ENCODE measurements at places on chromosomes 6 and 20.

DNA sequence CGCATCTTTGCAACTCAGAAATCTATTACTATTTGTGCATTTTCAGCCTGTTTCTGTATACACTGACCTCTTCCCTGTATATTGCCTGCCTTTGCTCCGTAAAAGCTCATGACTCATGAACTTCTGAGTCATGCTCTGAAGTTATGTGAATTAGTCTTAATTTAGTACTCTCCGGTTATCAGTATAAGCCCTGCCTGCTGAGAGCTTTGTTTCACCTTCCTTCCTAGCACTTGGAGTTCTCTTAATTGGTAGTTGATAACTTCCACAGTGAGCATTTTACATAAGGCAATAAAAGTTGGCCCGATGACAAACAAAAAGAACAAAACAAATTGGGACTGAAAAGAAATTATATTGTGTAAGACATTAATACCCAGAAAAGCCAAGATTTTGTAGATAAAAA, 231.4 kb downstream of the GJA1 start:
- no peak for DNase-seq

DNA sequence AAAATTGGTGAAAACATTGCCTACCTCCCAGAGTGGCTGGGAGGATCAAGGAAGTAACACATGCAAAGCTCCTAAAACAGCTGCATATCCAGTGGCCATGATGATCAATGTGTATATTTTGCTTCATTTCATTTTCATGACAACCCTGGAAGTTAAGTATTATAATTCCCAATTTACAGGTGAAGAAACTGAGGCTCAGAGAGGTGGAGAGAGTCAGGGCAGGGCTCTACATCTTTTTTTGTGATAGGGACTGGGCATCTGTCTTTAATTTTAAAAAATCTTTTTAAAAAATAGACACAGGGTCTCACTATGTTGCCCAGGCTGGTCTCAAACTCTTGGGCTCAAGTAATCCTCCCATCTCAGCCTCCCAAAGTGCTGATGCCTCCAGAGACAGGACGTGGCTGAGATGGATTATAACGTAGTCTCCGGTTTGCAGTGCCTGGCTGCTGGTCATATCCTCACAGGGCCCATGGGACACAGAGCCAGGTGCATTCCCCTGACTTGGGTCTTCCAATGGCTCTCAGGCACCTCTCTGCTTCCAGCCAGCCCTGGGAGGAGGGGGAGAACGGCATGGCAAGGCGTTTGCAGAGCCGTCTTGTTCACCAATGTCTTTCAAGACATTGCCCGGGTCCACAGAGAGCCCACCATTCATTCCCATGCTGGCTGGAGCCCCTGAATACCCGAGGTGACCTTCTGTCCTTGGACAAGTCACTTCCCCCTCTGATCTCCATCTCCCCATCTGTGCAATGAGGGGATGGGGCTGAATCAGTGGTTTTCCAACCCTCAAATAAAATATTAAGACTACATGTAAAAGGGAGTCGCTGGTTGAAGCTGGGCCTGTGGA, 38.3 kb downstream of the HNF4A start:
- DNase-seq, result no peak

GRCh38 chr20:63225082-63225454, 9.1 kb upstream of the YTHDF1 start:
- no peak for DNase-seq

GRCh38 chr6:27492631-27493190, 19.8 kb upstream of the ZNF184 start:
- DNase-seq, result no peak

- no peak for DNase-seq
Observed at GRCh38 chr20:21712443-21713059, 7.1 kb downstream of the PAX1 start.

- DNase-seq, result no peak
Observed at GRCh38 chr6:147077251-147077650, 127.0 kb upstream of the STXBP5 start.

DNA sequence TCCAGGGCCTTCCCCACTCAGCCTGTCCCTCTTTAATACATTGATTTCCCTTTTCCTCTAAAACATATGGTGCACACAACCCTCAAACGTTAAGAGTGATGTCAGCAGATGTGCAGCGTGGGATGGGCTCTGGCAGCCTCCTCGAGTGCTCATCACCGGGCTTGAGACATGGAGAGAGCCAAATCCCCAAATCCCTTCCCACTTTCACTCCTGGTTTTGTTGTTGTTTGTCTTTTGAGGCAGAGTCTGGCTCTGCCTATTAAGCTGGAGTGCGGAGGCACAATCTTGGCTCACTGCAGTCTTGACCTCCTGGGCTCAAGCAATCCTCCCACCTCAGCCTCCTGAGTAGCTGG, 5.8 kb upstream of the PLTP start:
- DNase-seq, result no peak

DNA sequence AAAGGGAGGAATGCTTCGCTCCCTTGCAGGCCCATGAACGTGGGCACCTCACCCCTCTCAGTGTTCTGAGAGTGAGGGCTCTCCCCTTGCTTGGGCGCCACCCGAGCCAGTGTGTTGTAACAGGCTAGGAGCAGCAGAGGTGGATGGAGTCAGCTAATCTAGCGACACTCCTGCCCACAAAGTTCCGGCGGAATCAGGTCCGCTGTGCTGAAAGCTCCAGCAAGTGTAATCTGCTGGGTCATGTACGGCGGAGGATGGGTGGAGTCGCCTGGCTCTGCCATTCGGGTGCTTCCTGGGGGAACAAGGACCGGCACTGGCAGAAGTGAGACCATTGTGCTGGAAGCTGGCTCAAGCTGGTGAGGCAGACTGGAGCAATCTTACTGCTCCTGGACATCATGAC, 1310.1 kb downstream of the EPHA7 start:
- DNase-seq, result no peak

DNA sequence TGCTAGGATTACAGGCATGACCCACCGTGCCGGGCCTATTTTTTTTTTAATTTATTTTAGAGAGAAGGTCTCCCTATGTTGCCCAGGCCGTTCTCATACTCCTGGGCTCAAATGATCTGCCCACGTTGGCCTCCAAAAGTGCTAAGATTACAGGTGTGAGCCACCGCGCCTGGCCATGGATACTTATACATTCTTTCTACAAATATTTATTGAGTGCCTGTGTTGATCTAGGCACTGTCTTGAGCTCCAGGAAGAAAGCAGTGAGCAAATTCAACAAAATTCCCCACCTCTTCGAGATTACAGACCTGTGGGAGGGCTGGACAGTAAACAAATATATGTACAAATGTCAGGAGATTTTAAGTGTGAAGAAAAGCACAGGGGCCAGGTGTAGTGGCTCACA, 37.9 kb downstream of the MGME1 start:
- no peak for DNase-seq

DNA sequence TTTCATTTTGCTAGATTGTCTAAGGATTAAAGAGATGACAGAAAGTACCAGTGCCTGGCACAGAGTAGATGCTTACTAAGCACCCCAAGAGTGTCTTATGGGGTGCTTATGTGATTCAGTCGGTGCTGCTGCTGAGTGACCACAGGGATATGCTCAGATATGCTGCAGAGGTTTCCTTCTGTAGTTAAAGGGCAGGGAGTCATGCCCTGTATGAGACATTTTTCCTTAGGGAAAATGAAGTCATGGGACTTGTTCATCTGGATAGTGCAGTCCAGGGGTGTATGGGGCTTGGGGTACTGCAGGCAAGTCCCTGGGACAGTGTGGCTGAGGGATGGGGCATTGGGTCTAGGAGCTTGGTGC, 25.1 kb downstream of the TOX2 start:
- DNase-seq, result no peak

GRCh38 chr20:5910186-5910585, 40.1 kb downstream of the TRMT6 start:
- no peak for DNase-seq

DNA sequence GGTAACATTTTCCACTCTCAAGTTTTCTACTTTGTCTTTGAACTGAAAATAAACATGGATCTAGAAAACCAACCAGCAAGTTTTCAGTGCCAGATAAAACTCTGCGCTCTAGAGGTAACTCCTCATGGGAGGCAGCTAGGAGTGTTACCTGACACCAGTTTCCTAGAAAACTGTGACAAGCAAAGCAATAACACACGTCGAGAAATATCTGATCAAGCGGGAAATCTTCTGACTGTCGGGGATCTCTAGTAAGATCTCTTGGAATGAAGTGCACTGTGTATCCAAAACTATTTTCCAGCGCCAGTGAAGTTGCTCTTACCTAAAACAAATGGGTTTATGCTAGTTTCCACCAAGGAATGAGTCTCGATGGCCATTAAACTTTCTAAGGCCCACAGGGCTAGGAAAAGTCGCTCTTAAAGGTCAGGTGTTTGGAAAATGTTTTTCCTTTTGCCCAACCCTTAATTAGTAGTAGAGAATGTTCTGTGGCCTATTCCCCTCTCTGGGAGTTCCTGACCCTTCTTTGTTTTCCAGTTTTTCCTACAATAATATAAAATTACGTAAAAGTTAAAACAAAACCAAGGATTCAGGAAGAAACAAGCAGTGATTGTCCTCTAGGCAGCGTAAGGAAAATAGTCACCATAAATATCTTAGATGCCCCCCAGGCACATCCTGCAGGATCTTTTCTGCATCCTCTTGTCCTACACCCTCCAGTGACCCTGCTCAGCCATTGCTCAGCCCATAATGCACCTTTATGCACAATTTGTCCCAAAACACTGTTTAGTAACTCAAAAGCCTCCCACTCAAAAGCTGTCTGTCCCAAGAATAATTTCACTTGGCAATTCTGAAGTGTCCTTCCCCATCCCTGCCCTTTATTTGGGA, 137.7 kb upstream of the AKAP12 start:
- no peak for DNase-seq

DNA sequence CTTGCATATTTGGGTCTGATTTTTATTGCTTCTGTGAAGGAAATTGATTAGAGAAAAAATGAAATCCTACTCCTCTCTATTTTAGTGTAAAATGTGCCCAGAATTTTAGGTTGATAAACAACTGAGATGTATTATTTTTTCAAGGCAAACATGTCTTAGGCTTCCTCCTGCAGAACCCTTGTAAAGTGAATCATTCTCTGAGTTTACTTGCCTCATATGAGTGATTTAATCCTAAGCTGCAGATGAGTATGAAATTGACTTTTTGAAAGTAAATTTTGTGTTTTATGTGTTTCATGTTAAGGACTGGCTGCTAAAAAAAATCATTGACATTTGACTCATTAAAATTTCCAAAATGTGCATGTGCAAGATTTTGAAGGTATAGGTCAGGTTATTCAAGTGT, 138.5 kb upstream of the PHACTR1 start:
- DNase-seq, result no peak

- DNase-seq, result no peak
Observed at GRCh38 chr6:163732479-163732878, 318.0 kb downstream of the QKI start.

GRCh38 chr20:50439539-50440453, 70.4 kb upstream of the PTPN1 start:
- no peak for DNase-seq

- DNase-seq, result no peak
Observed at GRCh38 chr6:83702077-83702476, 6.8 kb downstream of the SNAP91 start.

DNA sequence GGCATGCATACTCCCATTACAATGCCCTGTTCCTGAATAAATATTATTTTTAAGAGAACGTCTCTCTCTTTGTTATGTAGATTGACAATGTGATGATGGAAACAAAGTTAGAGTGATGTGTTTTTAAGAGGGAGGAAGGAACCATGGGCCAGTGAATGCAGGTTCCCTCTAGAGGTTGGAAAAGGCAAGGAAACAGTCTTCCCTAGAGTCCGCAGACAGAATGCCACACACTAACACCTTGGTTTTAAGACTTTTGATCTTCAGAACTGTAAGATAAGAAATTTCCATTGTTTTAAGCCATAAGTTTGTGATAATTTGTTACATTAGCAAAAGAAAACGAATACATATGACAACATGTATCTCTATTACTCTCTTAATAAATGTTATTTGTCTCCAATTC, 4.7 kb upstream of the CENPW start:
- DNase-seq, result no peak

DNA sequence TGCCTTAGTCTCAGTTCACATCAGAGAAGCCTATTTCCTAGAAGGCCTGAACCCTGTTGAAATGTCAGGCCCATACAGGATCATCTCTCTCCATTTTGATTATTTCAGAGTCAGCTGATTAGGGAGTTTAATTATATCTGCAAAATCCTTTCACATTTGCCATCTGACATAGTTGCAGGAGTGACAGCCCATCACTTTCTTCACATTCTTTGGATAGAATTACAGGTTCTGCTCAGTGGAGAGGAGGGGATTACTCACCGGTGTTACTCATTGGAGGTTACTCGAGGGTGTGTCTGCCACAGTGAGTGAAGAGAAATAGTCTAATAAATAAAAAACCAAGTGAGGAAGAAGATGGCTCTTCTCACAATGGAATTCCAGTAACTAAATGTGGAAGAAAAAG, 216.8 kb downstream of the TMEM242 start:
- no peak for DNase-seq
